ENCODE measurements at places on chromosomes 12 and 14.
A peak's percentile ranks its signal among the peaks of the same experiment; 100 is the strongest.

DNA sequence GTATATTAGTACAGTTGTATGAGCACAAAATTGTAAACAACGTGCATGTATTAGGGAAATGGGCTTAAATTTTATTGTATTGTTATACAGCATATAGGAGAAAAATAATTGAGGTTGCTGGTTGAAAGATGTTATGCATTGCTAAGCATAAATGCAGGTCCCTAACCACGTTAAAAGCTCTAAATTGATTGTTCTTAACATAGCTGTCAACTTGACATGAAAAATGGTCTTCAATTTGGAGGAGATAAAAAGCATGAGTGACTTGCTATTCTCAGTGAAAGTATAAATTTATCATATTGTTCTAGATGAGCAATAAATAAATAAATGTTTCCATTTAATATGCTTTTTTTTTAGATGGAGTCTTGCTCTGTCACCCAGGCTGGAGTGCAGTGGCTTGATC is 506.6 kb upstream of the ATXN7L3B start:
- DNase-seq = no peak

DNA sequence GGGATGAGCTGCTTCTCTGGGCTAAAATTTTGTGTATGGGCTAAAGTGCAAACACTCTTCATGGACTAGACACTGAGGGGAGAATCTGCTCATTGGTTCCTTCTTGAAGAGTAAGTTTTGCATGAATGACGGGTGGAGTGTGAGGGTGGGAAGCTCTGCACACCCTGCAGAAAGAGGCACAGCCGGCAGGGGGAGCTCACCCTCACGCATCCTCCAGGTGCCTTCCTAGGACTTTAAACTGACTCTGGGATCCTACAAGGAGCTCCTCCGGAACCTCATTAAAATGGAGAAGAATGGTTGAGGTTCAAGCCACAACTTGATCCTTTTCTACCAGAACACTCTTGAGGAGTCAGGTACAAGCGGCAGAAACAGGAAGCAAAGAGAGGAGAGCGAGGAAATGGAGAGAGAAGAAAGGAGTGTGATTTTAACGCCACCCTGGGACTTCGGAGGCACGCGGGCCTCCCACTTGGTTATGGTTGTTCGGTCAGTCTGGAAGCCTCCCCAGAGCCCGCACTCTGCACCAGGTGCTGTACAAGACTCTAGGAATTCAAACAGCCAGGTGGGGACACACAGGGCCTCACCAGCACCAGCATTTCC is 87.5 kb downstream of the SETD3 start:
- DNase-seq = peak; percentile 28

- no peak for DNase-seq
Measured at GRCh38 chr14:82046512-82047226, 513.0 kb upstream of the SEL1L start.

DNA sequence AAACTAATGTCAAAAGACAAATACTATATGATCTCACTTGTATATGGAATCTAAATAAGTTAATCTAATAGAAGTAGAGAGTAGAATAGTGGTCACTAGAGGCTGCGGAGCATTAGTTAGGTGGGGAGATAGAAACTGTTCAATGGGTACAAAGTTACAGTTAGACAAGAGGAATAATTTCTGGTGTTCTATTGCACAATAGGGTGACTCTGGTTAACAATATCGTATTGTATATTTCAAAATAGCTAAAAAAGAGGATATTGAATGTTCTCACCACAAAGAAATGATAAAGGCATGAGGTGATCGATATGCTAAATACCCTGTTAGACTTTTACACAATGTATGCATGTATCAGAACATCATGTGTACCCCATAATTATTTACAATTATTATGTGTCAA is 42.9 kb downstream of the IGF1 start:
- DNase-seq = no peak

DNA sequence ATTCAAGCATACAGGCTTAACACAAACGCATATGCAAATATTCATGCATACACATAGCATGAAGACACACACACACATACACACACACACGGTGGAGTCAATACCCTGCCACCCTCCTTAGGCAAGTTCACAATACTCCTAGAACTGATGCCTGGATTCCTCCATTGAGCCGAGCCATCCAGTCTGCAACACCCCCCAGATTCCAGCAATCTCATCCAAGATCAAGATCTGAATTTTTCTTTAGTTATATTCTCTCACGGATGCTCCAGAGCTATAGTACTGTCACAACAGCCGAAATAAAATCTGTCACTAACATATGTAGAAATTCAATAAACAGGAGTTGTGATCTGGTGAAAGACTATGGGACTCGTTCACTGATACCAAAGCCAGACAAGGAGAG is 110.8 kb downstream of the NUAK1 start:
- DNase-seq = no peak

DNA sequence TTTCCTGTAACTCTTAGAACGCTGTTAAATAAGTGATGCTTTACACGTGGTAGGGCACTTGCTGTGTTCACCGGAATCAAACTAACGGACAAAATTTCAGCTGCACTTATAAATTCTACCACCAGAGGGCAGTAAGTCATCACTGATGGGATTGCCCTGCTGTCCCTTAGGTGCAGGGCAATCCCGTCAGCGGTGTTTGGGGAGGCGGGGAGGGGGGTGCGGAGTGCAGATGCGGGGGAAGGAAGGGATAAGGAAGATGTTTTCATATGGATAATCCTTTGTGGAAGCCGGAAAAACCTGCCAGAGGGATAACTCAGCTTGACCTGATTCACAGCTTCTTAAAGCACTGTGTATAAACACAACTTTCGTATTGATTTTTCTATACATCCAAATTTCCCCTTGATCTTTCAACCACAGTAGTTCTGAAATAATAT is 21.7 kb upstream of the SLC10A1 start:
- DNase-seq = peak; percentile 41

- no peak for DNase-seq
Measured at GRCh38 chr14:36442824-36443241, 77.2 kb downstream of the NKX2-1 start.

- DNase-seq = no peak
Measured at GRCh38 chr14:90756755-90757345, 59.4 kb downstream of the TTC7B start.

GRCh38 chr14:68820119-68820518 is 27.3 kb upstream of the ZFP36L1 start:
- no peak for DNase-seq

GRCh38 chr12:126681676-126682075 is 1585.3 kb upstream of the TMEM132C start:
- no peak for DNase-seq

- DNase-seq = no peak
Measured at GRCh38 chr12:104971306-104971705, 13.2 kb upstream of the SLC41A2 start.

DNA sequence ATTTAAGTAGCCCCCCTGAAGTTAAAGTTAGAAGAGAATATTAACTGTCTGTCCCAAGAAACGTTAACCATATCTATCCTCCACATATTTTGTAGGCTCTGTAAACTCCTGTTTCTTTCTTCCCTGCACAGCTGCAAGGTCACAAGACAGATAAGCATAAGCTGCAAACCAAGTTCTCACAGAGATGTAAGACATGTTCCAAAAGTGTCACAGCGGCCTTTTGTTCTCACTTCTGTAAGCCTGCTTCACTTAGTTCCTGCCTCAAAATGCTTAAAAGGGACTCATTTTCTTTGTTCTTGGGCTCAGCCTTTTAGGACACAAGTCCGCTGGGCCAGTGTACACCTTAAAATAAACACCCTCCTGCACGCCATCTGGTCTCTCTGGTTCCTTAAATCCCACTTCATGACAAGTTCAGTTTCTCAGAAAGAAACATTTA is 3.2 kb downstream of the RNASE1 start:
- DNase-seq = no peak

GRCh38 chr12:132937476-132937875 is 18.6 kb downstream of the ZNF605 start:
- DNase-seq = no peak

GRCh38 chr12:52900166-52900895 is 4.5 kb downstream of the KRT8 start:
- no peak for DNase-seq

DNA sequence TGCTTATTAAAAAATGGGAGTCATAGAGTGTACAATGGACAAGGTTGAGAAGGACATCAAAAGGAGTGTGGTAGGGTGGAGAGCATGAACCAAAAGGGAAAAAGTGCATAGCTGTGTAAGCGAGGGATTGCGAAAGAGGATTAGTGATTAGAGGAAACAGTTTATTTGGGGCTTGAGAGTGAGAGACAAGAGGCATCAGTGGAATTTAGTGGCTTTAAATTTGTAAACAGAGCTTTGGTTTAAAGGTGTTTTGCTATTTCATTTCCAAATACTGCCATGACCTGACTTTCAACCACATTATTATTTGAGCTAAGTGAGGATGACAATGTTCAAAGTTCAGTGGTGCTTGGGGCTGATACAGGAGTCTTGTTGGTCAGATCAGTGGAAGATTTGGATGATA is 53.4 kb downstream of the SLC16A7 start:
- DNase-seq = no peak

GRCh38 chr12:24960222-24960855 is 11.4 kb upstream of the BCAT1 start:
- DNase-seq = no peak

- no peak for DNase-seq
Measured at GRCh38 chr12:43336962-43337555, 214.9 kb downstream of the ADAMTS20 start.

DNA sequence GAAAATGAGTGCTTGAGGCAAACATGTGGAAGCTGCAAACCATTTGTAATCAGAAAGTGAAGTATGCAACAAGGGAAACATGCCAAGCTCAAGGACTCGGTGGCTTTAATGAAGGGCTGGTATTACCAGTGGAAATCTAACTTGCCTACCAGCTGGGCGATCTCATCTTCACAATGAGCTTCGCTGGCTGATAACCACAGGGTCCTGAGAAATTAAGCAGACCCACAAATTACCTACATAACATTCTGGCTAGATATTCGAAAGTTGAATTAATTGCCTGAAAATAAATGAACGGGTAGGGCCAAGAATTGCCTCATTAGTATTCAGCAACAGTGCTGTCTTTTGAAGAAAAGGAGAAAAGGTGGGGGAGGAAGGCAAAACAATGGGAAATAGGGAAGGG is 439.4 kb downstream of the PDZRN4 start:
- DNase-seq = no peak

DNA sequence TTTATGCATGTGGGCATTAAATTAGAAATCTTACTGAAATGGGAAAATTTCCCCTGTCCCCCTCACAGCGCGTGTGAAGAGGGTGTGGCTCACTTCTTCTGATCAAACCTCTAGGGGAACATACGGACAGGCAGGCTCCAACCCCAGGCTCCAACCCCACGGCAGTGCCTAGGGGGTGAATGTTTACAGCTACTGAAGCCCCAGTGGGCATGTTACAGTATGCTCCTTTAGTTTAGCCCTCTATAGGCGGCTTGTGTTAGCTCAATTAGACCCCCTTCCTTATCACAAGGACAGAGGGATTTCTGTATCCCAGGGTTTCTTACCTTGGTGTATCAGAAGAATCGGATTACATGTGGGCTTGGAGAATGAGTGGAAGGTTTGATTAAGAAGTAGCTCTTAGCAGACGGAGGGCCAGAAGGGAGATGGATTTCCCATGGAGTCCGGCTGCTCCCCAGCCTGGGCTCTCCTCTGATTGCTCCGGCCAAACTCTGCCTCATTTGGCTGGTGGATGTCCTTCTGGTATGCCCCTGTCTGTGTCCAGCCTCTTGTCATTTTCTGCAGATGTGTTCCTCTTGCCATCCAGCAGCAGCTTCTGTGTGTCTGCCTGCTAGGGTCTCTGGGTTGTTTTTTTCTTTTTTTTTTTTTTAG is 223.7 kb downstream of the TMTC2 start:
- DNase-seq = no peak

GRCh38 chr12:20368651-20369304 is 441 bp downstream of the PDE3A start:
- DNase-seq = no peak

DNA sequence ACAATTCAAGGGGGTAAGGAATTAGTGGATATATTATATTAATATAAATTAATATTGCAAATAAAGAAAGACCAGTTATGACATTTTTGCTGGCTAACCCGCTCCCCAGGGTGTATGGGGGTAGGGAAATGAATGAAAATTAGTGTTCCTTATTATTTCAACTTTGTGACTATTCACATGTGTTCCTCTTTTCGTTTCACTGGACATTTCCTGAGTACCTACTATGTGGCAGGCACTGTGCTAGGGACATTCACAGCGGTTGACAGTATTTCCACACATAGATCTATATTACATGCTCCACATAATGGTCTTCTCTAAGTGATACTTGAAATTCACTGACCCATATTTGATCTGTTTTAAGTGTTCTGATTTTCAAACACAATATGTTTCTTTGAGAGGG is 129.8 kb upstream of the USP15 start:
- no peak for DNase-seq

DNA sequence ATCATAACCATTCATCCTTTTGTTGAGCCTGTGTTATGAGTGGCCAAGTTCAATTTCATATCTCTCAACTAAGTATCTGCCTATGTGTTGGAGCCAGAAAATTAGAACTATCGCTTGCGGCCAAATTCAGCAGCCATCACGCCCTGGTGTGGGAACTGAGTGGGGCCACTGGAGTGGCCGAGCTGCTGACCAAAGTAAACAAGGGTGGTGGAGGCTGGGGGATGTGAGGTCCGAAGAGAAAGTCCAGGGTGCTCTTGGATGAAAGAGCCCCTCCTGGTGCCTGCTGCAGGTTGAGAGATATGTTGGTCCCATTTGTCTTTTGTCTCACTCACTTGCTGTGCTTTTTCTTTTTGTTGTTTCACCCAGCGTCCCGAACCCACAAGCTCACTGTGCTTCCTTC is 14.9 kb downstream of the ADGRD1 start:
- DNase-seq = no peak

GRCh38 chr12:4164559-4165558 is 108.7 kb upstream of the CCND2 start:
- peak; percentile 67 for DNase-seq

DNA sequence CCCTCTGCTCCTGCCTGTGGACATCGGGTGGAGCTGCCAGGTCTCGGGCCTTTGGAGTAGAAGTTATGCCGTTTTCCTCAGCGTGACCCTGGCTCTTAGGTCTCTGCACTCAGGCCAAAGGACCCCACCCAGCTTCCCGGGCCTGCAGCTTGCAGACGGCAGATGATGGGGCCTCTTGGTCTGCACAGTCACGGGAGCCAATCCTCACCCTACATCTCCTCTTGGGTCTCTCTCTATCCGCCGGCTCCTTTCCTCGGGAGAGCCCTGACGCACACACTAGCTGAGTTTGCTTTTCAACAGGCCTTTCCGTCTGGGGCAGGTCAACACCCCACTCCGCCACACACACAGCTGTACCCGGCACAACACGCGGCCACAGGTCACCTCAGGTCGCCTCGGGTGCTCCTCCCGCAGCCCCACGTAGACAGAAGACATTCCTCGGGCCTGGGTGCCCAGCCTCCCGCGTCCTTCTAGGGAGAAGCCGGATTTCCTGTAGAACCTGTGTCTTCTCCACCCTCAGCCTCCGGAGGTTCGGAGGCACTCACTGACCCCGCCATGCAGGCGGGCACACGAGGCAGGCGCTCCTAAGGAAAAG is 9.9 kb downstream of the GALNT9 start:
- DNase-seq = no peak

DNA sequence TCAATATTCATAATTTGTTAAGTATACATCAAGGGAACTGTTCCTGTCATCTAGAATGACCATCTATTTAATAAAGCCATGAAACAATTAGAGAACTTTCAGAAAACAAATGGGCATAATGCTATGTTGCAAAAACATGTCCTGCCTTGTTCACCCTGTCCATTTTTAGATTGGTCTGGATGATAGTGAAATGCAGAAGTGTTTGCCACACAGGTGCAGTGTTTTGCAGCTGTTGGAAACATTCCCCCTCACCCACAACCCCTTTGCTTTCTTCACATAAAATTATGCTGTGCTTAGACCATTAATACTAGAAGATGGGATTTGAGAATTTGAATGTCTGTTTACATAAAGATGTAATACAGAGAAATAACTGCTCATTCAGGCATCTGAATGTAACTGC is 36.5 kb downstream of the LEMD3 start:
- DNase-seq = no peak
